AG09319 (cell line): ENCODE measurements at places on chromosomes 12 and 14.

GRCh38 chr12:47110718-47111391 lies 31.1 kb upstream of the AMIGO2 start:
- DNase-seq = no peak

GRCh38 chr14:100698066-100698465 lies 28.6 kb upstream of the DLK1 start:
- no peak for DNase-seq

- no peak for DNase-seq
Measured at GRCh38 chr12:131507881-131508280, 203.0 kb upstream of the SFSWAP start.

- DNase-seq = no peak
Measured at GRCh38 chr14:104442631-104443390, 136.8 kb upstream of the C14orf180 start.

DNA sequence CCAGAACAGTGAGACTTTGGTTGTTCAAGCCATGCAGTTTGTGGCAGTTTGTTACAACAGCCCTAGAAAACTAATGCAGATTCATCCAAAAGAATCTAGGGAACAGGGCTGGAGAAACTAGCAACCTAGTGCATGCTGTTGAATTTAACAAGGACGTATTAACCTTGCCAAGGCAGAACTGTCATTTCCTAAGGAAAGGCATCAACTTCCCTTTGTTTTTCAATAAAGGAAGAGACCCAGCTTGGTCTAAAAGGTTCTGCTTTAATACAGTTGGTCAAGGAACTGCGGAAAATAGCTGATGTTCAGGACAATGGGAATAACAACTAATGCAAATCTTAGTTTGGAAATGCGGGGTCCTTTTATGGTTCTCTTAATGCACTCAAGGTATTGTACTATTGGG lies 11.5 kb downstream of the AK7 start:
- no peak for DNase-seq

DNA sequence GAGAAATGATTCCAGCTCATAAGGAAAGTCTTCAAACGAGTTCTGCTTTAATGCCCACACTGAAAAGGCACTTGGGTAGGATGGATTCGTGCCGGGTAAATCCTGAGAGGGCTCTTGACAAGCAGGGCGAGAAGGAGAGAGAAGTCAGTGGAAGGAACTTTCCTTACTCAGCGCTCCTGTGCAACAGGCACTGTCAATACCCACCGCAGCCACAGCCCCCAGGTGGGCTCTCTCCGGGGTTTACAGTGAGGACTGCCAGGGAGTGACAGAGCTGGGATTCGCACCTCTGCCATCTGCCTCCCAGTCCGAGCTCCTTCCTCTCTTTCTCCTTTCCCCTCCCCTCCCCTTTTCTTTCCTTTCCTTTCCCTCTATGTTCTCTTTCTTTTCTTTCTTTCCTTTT lies 118.7 kb downstream of the BEGAIN start:
- no peak for DNase-seq

GRCh38 chr12:87901457-87901856 lies 127.7 kb downstream of the C12orf50 start:
- DNase-seq = no peak

- DNase-seq = no peak
Measured at GRCh38 chr14:105711841-105712460, 185.6 kb downstream of the TMEM121 start.

GRCh38 chr12:19652386-19652785 lies 213.1 kb downstream of the AEBP2 start:
- DNase-seq = no peak

GRCh38 chr14:31867570-31867969 lies 209.5 kb upstream of the ARHGAP5 start:
- DNase-seq = no peak

- no peak for DNase-seq
Measured at GRCh38 chr14:93317875-93318807, 14.7 kb downstream of the BTBD7 start.

DNA sequence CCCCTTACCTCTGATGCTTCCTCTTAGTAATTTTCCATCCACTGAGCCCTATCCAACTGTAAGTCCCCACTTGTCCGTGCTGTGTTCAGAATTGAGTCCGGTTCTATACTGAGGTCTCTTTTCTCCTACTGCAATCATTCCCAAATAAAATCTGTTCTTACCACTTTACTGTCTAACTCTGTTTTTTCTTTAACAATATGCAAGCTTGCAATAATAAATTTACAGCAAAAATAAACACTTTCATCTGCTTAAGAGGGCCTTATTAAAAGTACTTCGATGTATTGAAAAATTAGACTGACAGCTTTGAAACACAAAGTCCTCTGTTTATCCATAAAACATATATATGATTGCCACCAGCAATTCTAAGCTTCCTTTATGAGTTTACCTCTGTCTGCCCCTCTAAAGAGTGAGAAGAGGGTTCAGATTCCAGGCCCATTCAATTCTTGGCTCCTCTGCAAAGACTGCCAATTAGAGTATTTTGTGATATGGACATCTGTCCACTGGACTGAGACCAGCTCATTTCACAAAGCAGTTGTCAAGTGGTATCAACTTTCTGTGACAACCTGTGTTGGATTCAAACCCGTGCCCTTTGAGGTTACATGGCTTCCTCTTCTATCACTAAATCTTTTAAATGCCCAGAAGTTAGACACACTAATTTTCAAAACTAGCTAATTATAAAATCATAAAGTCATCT lies 39.9 kb upstream of the G2E3 start:
- no peak for DNase-seq

DNA sequence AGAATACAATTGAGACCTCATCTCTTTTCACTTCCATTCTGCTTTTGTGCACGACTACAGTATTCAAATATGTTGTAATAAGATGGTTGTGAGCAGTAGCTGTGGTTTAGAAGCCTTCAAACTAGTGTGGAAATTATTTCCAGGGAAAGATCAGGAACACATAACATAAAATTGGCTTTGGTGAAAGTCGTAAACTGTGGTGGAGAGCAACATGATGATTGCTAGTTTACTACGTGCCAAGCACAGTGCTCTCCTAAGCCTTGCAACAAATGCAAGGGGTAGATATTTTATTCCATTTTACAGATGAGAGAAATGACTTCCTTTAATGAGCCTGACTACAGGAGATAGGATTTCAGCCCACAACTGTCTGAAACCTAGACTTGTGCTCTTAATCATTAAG lies 172.4 kb upstream of the LMNTD1 start:
- no peak for DNase-seq

DNA sequence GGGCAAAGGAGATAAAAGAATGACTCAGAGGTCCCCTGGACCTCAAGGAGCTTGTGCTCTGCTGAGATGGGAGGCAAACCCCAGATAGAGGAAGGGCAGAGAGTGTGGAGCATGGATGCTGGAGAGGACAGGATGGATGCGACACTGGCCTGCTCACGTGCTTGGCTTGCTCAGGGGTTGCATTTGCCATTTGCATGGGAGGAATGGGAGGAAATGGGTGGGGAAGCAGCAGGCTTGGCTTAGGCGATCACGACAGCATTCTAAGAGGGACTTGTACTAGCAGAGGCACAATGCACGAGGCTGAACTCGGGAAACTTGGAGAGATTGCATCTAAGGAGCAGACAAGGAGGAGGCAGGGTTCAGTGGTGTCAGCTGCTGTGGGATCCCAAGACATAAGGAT lies 19.8 kb downstream of the CD9 start:
- DNase-seq = no peak

GRCh38 chr14:104604458-104605449 lies at the start of gene TMEM179:
Gene TMEM179, minus strand, starts transcription at chr14:104604772. Its CDS starts 31 bp downstream, at chr14:104604741.
- no peak for DNase-seq

GRCh38 chr14:74216671-74217070 lies 22.6 kb upstream of the VSX2 start:
- no peak for DNase-seq

- DNase-seq = no peak
Measured at GRCh38 chr14:85002846-85003245, 527.1 kb upstream of the FLRT2 start.

DNA sequence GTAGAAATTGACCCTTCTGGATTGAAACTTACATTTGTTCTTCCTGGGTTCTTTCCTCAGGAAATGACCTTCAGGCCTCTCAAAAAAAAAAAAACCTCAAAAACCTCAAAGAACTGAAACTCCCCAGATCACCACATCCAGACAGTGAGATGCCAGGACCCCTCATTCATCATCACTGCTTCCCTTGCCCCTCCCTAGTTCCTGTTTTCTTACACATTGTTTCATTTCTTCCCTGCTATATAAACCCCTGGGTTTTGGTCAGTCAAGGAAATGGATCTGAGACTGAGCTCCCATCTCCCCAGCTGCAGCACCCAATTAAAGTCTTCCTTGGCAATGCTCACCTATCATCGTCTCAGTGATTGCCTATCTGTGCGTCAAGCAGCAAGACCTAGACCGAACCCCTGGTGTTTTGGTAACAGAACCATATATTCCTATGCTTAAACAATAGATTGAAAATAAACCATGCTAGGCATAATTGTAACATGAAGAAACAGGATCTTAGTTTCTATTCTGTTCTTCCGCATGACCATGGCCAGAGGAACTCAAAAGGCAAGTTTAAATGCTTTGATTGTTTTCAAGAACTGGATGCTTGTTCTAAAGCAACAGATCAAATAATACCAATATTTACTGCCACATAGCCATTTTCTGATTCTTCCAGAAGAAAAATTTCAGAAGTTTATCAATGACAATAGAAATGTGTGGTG lies 108.0 kb upstream of the MAX start:
- no peak for DNase-seq

GRCh38 chr14:74964787-74965485 lies 9.5 kb upstream of the PGF start:
- DNase-seq = no peak

DNA sequence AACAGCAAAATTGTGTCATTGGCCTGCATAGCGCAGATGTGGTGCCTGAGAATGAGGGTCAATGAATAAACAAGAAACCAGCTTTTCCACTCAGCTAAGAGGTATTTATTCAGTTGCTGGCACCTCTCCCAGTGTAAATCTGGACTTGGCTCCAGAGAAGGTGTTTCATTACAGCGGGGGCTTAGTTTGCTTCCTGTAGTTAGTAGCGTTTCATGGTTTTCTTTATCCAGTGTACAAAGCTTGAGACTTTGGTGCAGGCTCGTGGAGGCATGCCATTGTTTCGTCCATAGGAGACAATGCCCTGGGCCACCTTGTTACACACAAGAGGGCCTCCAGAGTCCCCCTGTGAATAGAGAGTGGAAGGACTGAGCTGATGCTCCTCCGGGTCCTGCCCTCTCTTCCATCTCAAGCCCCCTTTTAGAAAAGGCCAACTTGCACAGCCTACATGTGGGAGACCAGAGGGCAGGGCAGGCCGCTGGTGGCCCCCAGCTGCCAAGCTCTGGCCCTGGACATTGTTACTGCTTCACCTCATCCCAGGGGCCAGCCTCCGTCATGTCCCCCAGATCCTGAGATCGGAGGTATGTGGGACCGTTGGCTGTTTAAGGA lies 3.0 kb downstream of the GZMB start:
- no peak for DNase-seq
